SK-N-SH treated with all-trans-retinoic acid at 6 μM for 48 hours (cell line): ENCODE measurements at places on chromosomes 4 and X.
A peak's percentile ranks its signal among the peaks of the same experiment; 100 is the strongest.

- ATAC-seq = no peak
Measured at GRCh38 chr4:5969336-5969735, 48.9 kb downstream of the C4orf50 start.

DNA sequence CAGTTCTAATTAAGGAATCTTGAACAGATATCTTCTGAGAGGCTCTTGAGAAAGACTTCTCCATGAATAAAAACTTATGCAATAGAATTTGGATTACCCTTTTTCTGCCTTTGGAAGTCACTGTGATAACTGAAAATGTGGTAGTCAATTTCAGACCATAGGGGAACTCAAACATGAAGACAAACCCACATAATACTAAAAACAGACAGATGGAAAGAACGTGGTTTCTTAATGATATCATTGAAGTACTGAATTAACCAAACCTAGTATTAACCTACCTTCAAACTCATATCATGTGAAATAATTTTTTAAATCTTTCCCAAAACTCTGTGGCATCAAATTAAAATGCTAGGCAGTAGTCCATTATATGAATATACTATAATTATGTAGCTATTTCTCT is 153.5 kb downstream of the CAMK2D start:
- ATAC-seq = no peak

DNA sequence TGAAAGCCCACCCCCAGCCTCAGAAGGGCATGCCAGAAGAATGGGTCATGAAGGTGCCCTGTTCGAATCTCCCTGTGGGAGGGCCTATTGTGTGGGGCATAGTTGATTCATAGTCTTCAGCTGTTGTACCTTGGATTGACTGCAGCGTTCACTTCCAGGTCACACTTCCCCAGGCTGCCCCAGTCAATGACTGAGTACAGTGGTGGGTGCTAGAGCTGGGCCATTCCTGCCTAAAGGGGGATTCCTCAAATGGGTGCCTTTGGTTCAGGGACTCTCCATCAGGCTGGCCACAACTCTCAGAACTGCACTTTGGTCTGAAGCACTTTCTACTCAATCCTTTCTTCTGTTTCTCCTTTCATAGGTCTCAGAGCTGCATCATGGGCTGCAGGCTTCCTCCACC is 35.0 kb upstream of the RASGEF1B start:
- no peak for ATAC-seq

GRCh38 chrX:44400588-44400987 is 57.1 kb upstream of the EFHC2 start:
- peak; percentile 68 for ATAC-seq

DNA sequence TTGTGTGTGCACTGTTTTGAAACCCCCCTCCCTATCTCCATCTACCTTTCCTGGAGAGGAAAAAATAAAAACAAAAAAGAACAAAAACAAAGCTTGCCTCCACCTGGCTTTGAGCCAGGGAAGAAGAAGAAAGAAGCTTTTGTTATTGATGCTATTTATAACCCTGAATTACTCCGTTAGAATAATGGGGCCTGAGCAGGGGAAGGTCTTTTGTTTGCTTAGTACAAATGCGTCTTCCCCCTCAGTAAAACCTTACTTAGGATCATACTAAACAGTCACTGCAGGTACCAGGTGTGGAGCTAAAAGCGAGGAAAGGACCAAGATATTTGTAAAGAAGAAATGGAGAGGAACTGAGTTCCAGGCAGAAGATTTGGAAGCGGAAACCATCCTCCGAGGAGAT is 352.1 kb downstream of the KCNIP4 start:
- ATAC-seq = no peak

GRCh38 chr4:79325864-79326328 is at the start of gene NAA11:
TSS of gene NAA11 (minus strand) at chr4:79326061. CDS start at chr4:79325877, 184 bp downstream.
- no peak for ATAC-seq

DNA sequence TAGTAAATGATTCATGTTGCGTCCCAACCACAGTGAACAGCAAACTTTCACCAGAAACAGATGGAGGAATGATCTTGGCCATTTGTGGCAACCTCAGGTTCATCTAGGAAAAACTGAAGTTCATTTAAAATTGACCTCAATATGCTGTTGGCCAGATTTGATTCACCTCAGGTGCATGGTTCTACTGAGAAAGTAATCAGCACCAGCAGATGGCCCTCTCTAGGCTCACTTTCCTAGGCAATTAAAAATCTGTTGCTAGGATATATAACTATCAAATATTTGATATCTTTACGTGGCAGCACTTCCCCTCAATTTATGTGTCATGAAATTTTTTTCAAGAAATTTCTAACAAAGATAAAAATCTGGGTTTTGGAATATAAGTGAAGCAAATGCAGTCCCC is 344.7 kb downstream of the GALNTL6 start:
- ATAC-seq = no peak

- ATAC-seq = no peak
Measured at GRCh38 chr4:167419468-167420140, 185.3 kb upstream of the SPOCK3 start.

DNA sequence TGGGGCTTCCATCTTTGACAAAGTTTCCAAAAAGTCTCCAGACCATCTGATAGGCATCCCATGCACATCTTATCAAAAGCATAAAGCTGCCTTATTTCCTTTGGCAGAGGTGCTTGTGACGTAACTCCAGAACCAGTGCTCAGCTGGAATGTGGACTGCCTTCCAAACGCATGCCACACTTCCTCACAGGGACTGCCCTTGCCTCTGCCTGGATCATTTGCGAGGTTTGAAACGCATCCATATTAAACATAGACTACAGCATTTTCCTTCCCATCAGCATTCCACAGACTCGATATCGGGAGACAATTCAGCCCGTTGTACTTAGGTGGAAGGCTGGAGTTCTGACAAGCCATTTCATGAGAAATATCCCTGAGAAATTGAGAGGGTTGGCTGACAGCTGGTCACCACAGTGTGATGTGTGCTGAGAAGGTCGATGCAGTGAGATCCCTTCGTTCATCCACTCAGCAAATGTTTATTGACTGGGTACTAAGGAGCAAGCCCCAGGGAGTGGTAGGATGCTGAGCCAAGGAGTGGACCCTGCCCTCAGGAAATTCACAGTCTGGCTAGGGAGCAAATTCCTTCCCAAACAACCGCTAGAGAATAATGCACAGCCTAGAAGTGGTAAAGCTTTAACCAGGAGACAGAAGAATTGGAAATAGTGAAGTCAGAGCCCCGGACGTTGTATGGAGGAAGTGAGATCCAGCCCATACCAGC is 376.0 kb downstream of the BCOR start:
- no peak for ATAC-seq

GRCh38 chr4:168633064-168633463 is 136.2 kb downstream of the PALLD start:
- ATAC-seq = no peak

- ATAC-seq = no peak
Measured at GRCh38 chr4:166896254-166896653, 338.0 kb downstream of the SPOCK3 start.

DNA sequence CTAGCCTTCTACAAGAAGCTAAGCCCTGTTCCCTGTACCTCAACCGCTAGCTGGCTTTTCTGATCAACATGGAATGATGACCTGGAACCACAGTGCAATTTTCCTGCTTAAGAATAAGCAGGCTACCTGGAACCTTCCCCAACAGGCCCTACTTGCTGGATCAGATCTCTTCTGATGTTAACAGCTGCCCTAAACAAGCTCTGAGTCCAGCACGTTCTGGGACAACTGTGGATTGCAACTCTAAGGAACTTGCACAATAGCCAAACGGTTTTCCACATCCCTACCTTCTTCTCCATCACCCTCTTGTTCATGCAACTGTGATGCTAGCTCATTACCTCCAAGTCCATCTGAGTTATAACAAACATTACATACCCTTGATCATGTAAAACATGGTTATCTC is 19.8 kb downstream of the ATP8A1 start:
- no peak for ATAC-seq

- ATAC-seq = no peak
Measured at GRCh38 chr4:1338752-1339414, 8.1 kb upstream of the UVSSA start.

DNA sequence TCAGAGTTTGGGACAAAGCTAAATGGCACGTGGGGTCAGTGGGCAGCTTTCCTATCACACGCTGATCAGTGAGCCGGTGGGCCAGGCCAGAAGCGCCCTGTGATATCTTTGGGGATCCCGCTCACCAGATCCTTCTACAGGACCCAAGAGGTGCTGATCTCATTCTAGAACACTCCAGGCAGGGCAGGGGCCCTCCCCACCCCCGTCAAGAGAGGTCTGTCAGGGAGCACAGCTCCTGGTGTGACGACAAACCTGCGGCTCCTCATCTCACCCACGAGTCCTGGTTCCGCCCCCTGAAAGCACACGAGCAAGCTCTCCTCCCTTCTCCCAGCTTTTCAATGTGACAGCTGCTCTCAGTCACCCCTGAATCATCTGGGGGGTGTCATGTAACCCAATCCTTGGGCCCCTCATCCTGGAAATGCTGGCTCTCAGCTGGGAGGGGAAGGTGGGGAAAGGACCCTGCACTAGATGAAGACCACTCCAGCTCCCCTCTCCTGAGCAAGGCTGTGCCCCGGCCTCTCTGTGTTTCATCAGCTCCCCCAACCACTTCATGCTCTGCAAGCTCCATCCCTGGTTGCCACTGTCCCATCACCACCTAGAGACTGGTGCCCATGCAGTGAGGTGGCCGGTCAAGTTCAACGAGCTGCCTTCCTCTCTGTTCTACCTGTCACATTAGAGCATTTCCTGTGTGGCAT is 4.6 kb downstream of the HCFC1 start:
- no peak for ATAC-seq

DNA sequence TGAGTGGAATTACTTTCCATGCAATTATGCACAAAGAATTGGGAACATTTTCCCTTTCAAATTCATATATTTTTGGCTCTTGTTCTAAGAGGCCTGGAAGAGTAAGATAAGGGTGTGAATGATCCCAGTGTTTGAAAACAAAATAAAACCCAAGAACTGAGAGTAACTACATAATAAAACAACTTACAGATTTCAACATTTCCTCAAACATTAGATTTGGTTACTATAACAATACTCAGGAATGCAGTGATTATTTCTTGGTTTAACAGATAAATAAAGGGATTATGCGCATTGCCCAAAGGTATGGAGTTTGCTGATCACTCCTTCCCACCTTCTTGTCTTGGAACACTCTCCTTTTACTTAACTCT is 292.5 kb downstream of the CAMK2D start:
- ATAC-seq = no peak

DNA sequence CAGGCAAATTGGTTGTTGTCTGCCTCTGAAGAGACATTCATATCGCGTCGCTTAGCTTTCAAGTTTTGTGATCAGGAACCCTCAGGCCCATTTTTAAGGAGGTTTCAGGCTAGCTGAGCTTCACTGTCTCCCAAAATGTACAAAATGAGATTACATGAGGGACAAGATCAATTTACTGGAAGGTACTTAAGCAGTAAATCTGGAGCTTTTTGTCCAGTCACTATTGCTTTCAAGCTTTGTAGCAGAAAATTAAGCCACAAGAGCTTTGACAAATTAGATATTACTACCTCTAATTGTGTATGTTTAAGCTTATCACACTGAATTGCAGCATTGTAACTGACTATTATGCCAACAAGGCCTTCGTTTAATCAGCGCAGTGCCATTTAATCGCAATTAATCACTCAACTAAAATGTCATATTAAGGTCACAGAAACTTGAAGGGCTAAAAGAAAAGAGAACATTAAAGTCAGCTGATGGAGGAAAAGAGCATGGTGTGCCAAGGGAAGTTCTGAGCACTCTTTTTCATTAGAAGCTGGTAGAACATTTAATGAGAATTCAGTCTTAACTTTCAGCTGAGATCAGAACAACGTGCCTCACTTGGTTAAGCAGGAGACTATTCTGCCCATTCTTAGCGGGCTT is 353.0 kb downstream of the FBXO8 start:
- peak; percentile 70 for ATAC-seq

GRCh38 chr4:2850966-2851798 is 7.5 kb downstream of the ADD1 start:
- peak; percentile 35; the same call in 1 of the 3 replicates for ATAC-seq

DNA sequence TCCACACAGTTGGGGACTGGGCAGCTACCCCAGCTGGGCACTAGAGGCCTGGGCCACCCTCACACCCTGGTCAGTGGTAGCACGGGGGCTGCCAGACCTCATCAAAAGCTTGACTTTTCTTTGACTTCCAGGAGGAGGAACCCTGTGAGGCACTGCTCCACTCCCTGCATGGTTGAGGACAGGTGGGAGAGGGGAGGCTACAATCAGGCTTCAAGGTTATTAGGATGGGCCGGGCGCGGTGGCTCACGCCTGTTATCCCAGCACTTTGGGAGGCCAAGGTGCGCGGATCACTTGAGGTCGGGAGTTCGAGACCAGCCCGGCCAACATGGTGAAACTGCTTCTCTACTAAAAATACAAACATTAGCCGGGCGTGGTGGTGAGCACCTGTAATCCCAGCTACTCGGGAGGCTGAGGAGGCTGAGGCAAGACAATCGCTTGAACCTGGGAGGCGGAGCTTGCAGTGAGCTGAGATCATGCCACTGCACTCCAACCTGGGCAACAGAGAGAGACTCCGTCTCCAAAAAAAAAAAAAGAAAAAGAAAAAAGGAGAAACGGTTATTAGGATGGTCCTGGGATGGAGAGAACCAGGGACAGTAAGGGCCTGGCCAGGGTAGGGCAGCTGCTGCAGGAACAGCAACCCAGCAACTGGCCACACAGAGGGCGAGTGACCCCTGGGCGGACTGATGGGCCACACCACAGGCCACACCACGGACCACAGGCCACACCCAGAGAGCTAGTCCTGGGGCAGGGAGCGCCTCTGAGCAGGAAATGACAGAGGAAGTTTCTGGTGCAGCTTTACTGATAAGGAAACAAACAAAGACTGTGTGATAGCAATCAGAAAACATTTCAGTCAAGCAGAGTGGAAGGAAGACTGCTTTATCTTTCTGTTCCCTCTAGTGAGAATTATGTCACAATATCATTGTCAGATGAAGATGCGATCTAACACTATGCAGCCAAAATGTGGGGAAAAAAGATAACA is 20.5 kb upstream of the OPN1LW start:
- no peak for ATAC-seq

DNA sequence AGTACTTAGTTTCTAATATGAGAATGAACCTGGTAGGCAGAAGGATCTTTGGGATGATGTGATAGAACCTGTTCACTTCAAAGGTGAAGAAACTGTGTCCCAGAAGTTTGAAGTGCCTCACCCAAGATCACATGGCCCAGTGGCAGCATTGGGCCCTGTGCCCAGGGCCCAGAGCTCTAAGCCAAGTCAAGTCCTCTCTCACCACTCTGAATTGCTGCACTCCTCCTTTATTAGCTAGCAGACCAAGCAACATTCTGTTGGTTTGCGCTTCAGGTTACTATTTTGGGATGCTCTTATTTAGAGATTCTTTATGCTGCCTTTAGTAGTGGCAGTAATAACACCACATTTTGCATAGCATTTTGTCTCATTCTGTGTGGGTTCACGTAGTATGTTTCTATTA is 82.7 kb downstream of the PARM1 start:
- no peak for ATAC-seq

GRCh38 chr4:176902710-176903323 is 110.1 kb upstream of the VEGFC start:
- ATAC-seq = peak; percentile 71

- ATAC-seq = no peak
Measured at GRCh38 chrX:40283981-40284380, 186.2 kb upstream of the BCOR start.

DNA sequence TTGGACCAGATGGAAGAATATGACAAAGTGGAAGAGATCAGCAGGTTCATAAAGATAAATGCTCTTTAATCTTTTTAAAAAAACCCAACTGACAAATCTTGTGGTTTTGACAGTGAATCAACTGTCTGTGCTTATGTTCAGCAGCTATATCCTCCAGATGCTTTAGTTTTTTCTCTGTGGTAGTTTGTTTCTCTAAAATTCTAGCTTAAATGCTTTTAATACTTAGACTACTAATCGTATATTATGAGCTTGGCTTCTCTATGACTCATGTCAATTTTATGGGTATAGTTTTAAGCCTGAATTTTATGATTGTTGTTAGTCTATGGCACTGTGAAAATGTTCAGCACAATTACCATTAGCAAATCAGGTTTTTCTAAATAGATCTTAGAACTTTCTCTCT is 12.9 kb downstream of the HHIP start:
- ATAC-seq = no peak
